ENCODE measurements at places on chromosomes 5 and 9.
A peak's percentile ranks its signal among the peaks of the same experiment; 100 is the strongest.

- DNase-seq, result no peak
These were observed 30.0 kb downstream of the NR6A1 start for GRCh38 chr9:124741149-124741548.

DNA sequence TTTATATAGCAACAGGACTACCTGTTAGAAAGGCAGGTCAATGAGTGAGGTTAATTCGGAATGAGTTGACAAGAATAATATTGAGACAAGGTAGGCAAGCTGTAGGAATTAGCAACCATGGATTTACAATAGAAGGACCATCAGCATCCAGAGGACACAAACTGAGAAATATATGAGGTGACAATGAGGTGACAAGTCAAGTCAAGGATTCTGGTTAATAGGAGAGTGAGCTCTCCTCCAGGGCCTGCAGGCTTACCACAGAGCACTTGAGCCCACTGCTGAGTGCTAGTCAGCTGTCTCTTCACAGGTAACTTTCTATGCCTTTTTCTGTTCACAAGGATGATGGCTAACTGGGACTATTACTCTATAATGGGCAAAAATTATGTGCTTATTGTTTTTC, 227.2 kb downstream of the MRPS30 start:
- DNase-seq, result no peak

DNA sequence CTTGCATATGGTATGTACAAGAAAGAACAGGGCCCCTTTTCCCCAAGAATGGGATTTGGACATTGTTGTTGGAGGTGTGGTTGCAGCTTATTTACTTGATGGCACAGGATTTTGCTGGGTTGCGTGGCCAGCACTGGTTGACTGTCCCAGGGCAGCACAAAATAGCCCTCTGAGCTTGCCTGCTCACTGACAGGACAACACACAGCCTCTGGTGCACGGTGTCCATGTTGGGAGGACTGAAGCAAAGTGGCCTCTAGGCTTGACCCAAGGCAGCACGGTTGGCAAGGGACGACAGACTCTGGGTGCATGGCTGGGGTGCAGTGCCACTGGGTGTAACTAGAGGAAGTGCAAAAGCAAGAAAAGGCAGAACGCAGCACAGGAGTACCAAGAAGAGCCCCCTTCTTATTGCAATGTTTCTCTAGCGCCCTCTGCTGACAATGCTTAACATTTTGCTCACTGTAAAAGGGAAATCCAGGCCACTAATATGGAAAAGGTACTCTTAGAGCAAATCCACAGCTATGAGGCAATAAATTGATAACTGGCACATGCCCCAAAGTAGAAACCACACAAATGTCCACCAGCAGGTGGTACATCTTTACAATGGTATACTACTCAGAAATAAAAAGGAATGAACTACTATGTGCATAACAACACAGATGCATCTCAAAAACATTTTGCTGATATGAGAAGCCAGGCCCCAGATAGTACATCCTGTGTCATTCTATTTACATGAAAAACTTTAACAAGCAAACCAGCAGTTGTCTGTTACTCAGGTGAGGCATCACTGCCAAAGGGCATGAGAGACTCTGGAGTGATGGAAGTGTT, 47.4 kb upstream of the BARX1 start:
- no peak for DNase-seq

- DNase-seq, result no peak
These were observed 20.9 kb downstream of the IPPK start for GRCh38 chr9:92649007-92649406.

GRCh38 chr9:14345354-14346230, 31.7 kb upstream of the NFIB start:
- DNase-seq, result no peak

DNA sequence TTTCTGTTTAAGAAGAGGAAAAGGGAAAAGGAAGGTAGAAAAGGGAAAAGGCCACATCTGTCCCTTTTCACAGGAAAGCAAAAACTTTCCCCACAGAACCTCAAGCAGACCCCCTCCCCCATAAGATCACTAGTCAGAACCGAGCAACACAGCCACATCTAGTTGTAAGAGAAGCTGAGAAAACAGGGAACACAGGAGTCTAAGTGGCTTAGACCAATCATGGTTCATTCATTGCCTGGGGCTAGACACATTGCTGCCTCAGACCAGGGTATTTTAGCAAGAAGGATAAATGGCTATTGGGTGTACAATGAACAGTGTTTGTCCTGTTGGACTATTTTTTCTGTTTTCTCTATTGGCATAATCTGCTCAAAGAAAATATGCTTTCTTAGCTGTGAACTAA, 98.0 kb downstream of the ARL15 start:
- no peak for DNase-seq

GRCh38 chr9:20356403-20357036, 265.8 kb downstream of the MLLT3 start:
- DNase-seq, result peak; percentile 44

- DNase-seq, result no peak
These were observed 70.5 kb upstream of the SPTLC1 start for GRCh38 chr9:92185681-92186080.

DNA sequence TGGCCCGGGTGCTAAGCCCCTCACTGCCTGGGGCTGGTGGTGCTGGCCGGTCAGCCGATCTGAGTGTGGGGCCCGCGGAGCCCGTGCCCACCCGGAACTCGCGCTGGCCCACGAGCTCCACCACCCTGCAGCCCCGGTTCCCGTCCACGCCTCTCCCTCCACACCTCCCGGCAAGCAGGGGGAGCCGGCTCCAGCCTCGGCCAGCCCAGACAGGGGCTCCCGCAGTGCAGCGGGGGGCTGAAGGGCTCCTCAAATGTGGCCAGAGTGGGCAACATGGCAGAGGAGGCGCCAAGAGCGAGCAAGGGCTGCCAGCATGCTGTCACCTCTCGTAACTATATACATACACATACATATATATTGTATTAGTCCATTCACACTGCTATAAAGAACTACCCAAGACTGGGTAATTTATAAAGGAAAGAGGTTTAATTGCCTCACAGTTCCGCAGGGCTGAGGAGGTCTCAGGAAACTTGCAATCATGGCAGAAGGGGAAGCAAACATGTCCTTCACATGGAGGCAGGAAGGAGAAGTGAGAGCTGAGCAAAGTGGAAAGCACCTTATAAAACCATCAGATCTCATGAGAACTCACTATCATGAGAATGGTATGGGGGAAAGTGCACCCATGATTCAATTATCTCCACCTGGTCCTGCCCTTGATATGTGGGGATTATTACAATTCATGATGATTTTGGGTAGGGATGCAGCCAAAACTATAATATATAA, 56.8 kb downstream of the LIX1 start:
- no peak for DNase-seq

DNA sequence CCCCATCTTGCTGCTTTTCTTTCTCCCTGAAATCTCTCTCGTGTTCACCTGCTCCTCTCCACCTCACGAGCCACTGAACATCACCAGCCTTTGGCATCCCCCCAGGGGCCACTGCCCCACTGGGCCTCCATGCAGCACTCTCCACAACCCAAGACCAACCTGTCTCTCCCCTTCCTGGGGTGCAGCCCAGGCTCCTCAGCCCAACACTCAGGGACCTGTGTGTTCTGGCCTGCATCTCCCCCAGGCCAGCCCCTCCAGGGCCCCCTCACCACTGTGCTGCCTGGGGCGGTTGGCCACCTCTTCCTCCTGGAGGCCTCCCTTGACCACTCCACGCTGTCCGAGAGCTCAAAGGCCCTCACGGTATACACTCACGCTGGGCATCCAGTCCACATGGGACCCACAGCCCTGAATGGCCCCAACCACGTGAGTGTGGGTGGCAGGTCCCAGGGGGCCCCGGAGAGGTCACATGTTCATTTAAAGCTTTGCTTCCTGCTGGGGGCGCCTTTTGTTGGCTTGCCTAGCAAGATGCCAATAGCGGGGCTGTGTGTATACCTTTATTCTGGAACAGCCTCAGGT, 453 bp upstream of the DOK3 start:
- no peak for DNase-seq

DNA sequence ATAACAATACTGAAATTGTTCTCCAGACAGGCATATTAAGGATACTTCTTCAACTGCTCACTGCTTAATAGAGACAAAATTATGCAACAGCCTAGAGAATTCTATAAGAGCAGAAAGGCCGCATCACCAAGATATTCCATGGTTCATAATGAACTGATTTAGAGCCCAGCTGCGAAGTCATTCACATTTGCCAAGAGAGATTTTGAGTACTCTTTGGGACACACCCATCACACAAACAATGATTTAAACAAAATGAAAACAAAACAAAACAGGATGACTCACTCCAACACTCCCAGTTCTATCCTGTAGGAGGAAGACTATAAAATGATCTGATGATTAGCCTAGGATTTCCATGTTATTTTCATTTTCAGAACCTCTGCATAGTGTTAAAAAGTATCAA, 145.7 kb upstream of the GNA14 start:
- DNase-seq, result no peak

GRCh38 chr9:107542411-107543157, 53.0 kb upstream of the KLF4 start:
- no peak for DNase-seq

DNA sequence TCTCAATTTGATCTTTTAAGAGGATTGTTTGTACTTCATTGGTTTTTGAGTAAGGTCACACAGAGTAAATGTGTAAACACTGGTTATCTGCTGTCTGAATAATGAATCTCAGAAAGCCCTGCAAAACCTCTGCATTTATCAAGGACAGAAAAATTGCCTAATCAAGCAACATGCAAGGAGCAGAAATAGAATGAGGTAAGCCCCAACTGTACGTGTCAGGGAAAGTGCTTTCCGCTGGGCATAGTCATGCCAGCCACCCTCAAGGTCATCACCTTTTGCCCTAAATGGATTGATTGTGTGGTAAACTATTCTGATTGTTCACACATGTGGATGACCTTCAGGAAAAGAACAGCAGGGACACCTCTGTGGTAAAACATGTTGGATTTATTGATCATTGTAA, 376.9 kb upstream of the KCNN2 start:
- DNase-seq, result no peak

- no peak for DNase-seq
These were observed 43.9 kb downstream of the RAPGEF1 start for GRCh38 chr9:131695836-131696460.

DNA sequence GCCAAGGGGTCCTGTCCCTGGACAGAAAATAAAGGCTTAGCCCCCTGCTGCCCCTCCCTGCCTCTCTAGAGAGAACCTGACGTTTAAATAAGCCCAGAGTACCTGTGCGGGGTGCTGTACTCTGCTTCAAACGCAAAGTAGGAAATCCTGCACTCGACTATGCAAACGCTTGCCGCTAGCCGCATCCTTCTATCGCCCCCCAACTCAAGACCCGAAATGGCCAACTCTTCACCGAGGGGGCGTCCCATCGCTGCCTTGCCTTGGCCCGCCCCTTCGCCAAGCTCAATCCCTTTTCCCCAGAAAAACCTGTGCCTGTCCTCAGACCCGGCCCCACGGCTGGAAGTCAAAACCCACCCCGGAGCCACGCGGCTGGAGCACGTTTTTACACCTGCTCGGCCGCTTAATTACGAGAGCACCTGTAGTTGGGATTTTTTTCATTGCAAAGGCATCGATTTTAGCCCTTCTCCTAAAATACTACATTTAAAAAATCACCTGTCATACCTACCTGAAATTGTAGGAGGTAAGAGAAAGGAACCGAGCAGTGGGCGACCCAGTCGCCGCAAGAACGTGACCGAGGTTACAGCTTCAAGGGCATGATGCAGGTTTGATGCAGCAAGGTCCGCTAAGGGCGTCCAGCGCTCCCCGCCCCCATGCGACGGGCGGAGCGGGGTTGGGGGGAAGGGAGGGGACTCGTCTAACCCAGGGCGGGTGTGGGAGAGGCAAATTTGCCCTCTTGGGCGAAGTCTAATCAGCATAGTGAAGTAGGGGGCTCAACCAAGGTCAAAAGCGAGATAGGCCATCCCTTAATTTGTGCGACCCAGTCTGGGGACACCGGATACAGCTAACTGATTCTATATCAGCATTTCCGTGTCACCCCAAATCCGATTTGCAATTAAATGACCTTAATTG, 3.5 kb downstream of the ELAVL2 start:
- DNase-seq, result no peak

GRCh38 chr9:18423791-18424531, 50.0 kb upstream of the ADAMTSL1 start:
- no peak for DNase-seq

GRCh38 chr9:83200531-83200930, 137.6 kb upstream of the RASEF start:
- DNase-seq, result no peak

DNA sequence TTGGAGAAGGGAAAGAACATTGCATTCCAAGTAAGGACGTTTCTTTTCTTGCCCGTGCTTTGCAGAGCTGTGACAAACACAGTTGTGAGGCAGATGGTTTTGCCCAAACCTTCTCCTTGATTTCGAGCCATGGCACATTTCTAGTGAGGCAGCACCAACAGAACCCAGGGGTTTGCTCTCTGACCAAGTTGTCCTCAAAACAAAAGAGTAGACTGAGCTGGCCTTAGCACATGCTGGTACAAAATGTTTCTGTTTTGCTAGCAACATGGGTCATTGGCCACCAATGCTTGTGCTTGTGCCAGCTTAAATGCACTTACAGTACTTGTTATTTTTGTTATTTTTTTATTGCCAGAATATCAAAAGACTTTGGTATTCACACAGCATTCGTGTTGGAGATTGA, 328.8 kb downstream of the GADD45G start:
- no peak for DNase-seq

DNA sequence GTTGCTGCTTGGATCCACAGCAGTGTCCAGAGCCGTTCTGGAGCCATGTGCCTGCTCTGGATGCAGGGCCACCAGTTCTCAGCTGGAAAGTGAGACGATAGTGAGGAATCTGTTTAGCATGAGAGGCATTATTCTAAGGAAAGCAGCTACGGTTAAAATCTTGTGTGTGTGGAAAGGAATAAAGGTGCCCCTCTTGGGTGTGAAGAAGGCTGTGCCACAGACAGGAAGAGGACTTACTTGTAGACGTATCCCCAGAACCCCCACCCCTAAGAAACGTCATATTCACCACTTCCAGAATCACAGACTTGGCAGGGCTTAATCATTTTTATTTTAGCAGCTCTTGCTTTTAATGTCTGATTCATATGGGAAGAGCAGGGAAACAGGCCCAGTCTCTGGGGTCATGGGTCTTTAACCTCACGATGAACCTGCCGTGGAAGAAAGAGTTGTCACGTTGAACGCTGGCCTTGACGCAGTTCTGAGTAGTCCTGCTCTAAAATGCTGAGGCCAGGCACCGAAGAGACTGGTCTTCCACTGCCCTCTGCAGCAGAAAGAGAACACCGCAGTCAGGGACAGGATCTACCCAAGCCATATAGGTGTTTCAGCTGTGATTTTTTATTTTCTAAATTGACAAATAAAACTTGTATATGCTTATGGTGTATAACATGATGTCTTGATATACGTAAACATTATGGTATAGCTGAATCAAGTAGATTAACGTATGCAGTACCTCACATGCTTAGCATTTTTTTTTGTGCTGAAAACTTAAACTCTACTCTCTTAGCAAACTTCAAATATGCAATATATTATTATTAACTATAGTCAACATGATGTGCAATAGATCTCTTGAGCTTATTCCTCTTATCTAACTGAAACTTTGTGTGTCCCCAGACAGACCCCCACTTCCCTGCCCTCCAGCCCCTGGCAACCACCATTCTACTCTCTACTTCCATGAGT, 38.8 kb downstream of the CARTPT start:
- DNase-seq, result no peak

GRCh38 chr5:110477911-110478310, 248.6 kb downstream of the TMEM232 start:
- no peak for DNase-seq

GRCh38 chr9:108961151-108961550, 27.0 kb downstream of the ABITRAM start:
- DNase-seq, result no peak
